HS-5 (cell line): ENCODE measurements at places on chromosomes 2 and 18.

DNA sequence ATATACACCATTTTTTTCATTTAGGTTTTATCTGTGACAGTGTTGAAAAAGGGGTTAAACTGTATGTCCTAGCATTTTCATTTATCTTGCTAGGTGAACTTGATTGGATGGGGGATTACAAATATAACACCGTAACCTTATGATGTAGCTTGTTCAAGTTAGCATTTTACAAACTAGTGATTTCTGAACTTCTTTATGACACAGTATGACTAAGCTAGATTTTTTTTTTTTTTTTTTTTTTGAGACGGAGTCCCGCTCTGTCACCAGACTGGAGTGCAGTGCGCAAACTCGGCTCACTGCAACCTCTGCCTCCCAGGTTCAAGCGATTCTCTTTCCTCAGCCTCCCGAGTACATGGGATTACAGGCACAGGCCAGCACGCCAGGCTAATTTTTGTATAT, 47.1 kb downstream of the KCMF1 start:
- no peak for DNase-seq

DNA sequence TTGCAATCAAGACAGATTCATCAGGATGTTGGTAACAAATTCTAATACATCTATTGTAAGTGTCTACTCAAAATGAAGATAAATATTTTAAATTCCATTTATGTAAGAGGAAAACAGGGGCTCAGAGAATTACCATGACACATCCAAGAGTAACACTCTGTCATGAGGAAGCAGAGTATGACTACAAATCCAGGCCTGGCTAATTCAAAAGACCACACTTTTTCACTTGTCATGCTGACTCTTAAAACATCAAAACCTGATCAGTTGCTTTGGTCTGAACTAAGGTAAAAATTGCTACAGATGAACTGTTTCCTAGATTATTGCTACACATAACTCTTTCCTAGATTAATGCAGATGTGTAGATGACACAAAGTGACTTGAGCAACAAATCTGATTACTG, 880.6 kb downstream of the TSN start:
- peak; percentile 67 for DNase-seq

DNA sequence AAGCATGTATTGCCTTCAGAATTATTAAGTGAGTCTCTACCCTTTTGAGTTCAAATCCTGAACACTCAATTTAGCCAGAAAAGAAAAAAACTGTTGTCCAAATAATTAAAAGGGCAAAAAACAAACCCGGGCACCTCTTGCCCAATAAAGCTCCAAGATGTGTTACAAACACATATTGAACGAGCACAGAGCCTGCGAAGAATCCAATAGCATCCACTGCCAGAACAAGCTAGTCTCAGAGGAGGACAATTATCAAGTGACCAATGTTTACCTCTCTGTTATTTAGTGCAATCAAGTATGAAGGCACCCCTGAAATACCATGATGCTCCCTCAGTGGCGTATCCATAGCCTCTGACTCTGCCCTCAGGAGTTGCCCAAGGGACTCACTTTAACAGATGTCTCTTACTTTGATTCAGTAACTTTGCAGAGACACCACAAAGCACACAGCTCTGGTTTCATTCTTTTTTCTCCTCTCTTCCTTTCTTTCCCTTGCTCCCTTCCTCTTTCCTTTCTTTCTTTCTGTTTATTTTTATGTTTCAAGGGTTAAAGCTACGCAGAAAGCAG, 93.5 kb upstream of the SPATS2L start:
- no peak for DNase-seq

- peak; percentile 69 for DNase-seq
These were observed 3.9 kb upstream of the SPRED2 start for GRCh38 chr2:65436169-65436823.

GRCh38 chr2:133521146-133521745, 47.0 kb downstream of the NCKAP5 start:
- DNase-seq = no peak

- DNase-seq = no peak
These were observed 202.8 kb downstream of the DNER start for GRCh38 chr2:229511524-229511923.

GRCh38 chr2:101496279-101496678, 21.4 kb upstream of the RFX8 start:
- no peak for DNase-seq

DNA sequence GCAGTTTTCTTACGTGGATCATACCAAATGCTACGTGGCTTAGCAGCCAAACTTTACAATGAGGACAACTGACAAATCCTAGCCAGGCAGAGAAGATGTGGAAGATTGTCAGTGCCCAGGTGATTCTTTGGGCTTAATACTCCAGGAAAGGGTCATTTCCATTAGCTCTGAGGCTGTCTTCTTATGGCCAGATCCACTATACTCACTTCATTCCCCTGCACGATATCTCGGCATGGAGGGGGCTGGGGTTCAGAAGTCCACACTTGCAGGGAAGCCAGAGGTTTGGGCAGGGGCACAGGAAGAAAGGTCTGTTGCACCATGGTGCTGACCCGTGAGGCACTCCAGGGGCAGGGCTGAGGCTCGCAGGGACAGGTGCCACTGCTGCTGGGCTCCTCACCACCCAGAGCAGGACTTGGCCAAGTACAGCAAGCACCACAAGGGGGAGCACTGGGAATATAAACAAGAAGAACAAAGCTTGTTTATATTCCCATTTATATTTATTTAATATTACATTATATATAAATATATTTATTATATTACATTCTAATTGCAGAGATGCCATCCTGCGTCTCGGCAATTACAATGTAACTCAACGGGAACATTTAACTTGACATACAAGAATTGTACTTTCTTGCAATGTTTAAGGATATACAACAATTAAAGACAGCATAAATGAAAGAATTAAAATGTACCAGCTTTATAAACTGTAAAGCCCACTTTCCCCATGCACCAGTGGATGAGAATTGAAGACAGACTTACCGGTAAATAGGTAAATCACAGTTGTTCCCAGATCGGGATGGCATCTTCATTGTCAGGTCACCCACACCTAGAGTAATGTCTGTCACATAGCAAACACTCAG, 27.2 kb downstream of the CLUL1 start:
- peak; percentile 25 for DNase-seq

DNA sequence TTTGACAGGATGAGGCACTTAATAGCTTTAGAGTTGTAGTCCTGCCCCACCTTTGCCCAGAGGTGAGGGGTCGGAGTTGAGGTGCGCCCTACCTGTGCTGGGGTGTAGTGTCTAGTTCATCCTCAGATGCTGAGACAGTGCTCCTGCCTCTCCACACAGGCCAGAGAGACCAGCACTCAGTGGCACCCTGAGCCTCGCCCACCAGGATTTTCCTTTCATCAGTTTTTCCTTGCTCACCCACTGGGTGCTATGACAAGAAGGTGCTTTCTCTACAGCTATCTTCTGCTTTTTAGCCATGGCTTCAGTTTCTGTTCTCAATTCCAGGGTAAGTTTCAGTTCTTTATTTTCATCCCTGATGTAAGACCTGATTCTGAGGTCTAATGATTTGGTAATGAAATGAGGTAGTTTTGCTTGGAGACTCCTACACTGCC, 16.8 kb upstream of the TMEM131 start:
- DNase-seq = no peak

GRCh38 chr2:46569061-46569560, 89.7 kb downstream of the TMEM247 start:
- no peak for DNase-seq

- no peak for DNase-seq
These were observed 32.1 kb upstream of the MAPK4 start for GRCh38 chr18:50527636-50528307.

GRCh38 chr2:235719146-235719942, 225.5 kb downstream of the AGAP1 start:
- DNase-seq = no peak

DNA sequence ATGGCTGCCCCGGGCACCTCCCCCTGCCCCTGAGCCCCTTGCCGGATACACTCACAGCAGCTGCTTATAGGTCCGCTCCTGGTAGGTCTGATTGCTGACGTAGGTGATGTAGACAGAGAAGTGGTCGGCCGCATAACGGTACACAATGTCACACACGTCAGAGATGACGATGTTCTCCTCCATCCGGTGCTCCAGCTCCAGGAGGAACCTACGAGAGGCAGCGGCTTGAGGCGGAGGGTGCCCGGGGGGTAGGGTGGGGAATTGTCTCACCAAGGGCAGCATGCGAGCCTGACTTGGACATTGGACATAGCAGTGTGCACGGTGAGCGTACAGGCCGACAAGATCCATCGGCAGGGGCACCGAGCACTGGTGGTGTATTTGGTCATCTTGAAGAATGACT, 22.8 kb downstream of the SNORC start:
- no peak for DNase-seq

DNA sequence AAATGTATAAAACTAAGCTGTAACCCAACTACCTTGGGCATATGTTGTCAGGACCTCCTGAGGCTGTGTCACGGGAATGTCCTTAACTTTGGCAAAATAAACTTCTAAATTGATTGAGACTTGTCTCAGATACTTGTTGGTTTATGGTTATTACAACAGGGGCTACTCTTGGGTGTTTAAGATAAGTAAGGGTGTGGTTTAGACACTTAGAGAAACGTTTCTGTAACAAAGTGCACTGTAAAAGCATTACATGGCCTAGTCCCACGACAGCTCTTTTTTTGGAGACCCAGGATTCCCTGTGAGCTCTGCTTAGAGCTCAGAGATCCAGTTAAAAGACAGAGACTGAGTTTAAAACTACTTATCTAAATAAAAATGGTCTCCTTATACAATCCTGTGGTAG, 32.3 kb upstream of the LIPG start:
- no peak for DNase-seq

DNA sequence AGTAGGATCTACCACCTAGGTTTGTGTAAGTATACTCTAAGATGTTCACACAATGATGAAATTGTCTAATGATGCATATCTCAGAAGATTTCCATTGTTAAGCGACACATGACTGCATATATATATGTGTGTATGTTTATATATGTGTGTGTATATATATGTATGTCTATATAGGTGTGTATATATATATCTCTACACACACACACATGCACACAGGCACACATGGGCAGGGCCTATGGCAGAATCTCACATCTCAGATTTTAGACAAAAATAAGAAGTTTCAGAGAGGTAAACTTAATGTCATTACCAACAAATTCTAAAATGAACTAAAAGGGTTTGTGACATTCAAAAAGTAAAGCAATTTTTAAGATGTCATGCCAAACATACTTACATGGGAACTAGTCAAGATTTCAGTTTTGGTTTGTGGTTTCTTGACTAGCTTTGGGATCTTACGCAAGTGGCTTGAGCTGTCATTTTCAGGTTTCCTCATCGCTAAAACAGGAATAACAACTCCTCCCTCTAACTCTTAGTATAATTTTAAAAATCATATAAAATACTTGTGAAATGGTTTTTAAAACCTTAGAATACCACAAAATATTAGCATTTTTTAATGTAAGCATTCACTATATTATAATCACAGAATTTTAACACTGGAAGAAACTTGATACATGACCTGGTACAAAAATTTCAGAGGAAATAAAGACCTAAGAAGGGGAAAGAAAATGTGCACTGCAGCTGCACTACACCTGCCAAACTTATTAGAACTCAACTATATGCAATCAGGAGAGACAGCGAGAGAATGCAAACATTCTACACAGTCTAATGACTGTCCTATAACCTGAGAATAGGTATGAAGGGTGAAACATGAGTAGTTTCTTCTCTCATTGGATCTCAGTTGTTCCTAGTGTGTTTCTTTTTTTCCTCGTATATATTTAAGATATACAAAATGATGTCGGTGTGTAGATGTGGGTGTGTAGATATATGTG, 75.7 kb downstream of the TTC21B start:
- DNase-seq = peak; percentile 28

- no peak for DNase-seq
These were observed 293.9 kb upstream of the SYT4 start for GRCh38 chr18:43571078-43571689.

- DNase-seq = no peak
These were observed 104.1 kb upstream of the TRIB2 start for GRCh38 chr2:12612671-12613070.

DNA sequence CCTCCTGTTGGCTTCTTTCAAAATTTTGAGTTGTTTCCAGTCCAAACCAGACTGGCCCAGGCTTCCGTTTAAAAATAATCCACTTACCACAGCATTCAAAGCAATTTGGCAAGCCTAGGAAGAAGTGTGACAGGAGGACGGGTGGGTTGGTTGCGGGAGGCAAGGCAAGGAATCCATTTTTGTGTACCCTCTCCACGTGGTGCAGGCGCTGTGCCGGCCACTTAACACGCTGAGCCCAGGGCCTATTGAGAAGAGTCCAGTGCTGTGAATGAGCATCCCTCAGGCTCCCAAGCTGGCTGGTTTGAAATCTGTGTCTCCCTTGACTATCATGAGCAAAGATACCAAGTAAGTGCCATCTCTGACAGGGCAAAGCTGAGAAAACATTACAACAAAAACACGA, 160.9 kb downstream of the NCKAP5 start:
- DNase-seq = no peak

DNA sequence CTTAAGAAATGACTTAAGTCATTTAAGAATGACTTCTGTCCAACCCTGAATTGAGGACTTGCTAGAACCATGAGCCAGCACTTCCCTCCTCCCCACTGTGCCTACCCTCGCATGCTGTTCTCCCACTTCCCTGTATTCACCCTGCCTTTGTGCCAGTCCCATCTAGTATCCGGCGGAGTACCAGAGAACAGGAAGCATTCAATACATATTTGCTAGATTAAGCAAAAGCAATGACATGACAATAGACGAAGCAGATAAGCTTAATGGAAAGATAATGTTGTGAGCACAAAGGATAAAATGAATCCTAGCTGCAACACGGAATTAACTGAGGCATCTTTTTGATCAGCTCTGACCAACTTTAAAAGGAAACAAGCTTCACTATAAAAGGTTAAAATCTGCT, 328.5 kb downstream of the TDRD15 start:
- DNase-seq = no peak

DNA sequence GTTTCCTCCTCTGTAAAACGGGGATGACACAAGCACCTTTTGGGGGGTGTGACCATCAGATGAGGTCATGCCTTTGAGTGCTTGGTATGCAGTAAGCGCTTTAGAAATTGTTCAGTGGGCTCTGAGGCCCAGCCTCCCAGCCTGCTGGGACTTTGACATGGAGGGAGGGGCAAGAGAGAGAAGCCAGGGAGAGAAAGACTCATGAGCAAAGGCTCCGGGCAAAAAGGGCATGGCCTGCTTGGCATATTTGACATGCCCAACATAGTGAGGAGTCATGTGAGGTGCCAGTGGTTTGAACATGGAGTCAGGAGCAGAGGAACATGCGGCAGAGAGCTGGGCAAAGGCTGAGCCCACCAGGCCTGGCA, 14.0 kb downstream of the TNS1 start:
- DNase-seq = no peak
